ENCODE measurements at places on chromosomes 3 and 15.

DNA sequence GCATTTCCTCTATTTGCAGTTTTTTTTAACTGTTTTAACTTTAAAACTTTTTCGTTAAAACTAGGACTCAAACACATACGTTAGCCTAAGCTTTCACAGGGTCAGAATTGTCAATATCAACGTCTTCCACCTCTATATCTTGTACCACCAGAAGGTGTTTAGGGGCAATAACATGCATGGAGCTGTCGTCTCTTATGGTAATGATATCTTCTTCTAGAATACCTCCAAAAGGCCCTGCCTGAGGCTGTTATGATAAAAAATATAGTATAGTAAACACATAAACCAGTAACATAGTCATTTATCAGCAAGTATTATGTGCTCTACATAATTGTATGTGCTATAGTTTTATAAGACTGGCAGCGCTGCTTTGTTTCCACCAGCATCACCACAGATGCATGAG is 76.3 kb upstream of the MLF1 start:
- no peak for DNase-seq

GRCh38 chr3:177822681-177823096 is 625.4 kb upstream of the TBL1XR1 start:
- DNase-seq = no peak

GRCh38 chr15:23035964-23036566 is 3.3 kb downstream of the TUBGCP5 start:
- DNase-seq = no peak

DNA sequence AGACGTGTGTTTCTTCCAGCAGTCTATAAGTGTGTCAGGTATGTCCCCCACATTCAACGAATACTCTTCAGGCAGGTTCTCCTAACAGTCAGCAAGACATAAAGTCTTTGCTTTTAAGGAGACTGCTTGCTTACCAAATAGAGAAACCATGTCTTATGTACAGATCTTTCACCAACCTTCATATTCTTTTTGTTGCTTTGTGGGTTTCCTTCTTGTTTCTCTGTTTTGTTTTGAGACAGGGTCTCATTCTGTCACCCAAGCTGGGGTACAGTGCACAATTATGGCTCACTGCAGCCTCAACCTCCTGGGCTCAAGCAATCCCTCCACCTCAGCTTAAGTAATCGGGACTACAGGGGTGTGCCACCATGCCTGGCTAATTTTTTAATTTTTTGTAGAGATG is 14.3 kb downstream of the DYNC1LI1 start:
- DNase-seq = no peak

GRCh38 chr3:55333923-55334322 is 153.2 kb downstream of the WNT5A start:
- DNase-seq = no peak

All from NCI-H187 (cell line).